Aorta (tissue), 5 donors: ENCODE measurements at places on chromosomes 6 and 20. TPM values are rescaled to one million over a fixed set of nuclear protein-coding genes. Genes with fewer than 3 reads are reported as not detected.

Gene MRPS10
- 24.3 TPM for total RNA-seq

Gene RNF182
- total RNA-seq: 0.36 TPM

Gene DLL1
- 24.8 TPM for total RNA-seq

Gene RIMS1
- 4.8 TPM for total RNA-seq

Gene KIF25
- total RNA-seq: not detected

Gene TBXT
- total RNA-seq: not detected

Gene PLA2G7
- total RNA-seq: 2.0 TPM

Gene CD40
- total RNA-seq: 20.9 TPM

Gene CTCFL
- total RNA-seq: not detected

Gene POM121L2
- total RNA-seq: not detected
